ENCODE measurements at places on chromosomes 7 and 10.

DNA sequence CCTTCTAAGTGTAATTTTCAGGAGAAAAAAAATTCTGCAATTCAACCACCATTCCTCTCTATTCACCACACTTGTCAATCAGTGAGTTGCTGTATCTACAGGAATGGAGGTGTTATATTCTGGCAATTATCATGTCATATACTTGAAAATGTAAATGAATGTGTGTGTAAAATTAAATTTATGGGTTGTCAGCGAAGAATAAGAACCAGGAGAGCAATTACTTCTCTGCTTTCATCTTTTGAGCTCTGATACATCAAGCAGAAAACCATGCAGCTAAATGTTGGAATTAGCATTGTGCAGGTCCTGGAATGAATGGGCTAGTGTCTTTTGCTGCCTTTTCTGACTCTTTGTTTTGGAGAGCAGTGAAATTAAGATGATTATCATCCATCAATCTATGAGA, 207.6 kb downstream of the FOXP2 start:
- DNase-seq: no peak

- no peak for DNase-seq
Measured at GRCh38 chr10:125054669-125055268, 105.6 kb downstream of the CTBP2 start.

DNA sequence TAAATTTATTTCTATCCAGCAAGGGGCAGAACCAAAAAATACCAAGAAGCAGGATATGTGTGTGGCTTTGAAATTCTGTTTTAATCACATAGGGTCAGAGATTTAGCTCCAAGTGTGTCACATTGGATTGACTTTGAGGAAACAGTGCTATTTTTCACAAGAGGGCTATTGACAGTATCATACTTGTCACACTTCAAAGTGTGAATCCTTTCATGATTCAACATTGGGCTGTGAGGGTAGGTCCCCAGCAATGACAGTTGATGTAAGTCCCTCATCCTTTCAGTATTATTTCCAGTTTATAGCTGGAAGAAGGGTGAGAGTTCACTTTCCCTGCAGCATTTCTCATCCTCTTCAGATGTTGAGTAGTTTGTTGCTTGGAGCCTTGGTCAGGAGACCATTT, 7.4 kb downstream of the CCNY start:
- no peak for DNase-seq

DNA sequence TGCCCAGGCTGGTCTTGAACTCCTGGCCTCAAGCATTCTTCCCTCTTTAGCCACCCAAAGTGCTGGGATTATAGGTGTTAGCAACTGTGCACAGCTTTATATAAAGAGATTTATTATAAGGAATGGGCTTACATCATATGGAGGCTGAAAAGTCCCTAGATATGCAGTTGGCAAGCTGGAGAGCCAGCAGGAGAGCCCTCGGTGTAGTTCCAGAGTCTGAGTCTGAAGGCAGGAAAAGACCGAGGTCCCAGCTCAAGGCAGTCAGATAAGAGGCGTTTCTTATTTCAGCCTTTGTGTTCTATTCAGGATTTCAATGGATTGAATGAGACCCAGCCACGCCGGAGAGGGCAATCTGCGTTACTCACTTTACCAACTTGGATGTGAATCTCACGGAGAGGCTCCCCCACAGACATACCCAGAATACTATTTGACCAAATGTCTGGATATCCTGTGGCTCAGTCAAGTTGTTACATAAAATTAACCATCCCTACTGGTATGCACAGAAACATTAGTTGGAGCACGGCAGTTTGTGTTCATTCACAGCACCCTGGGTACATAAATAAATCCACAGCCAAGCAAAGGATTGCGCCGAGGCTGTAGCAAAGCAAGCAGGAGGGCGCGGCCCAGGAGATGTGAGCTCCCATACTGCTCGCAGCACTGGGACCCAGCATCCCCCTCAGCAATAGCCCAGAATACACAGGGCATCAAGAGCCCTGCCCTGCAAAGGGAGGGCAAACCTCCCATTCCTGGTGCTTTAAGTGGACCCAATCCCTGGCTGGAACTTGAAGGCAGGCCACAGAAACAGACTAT, 158.4 kb upstream of the ZNF32 start:
- no peak for DNase-seq

- DNase-seq: no peak
Measured at GRCh38 chr7:23607866-23608265, 10.7 kb downstream of the CCDC126 start.

DNA sequence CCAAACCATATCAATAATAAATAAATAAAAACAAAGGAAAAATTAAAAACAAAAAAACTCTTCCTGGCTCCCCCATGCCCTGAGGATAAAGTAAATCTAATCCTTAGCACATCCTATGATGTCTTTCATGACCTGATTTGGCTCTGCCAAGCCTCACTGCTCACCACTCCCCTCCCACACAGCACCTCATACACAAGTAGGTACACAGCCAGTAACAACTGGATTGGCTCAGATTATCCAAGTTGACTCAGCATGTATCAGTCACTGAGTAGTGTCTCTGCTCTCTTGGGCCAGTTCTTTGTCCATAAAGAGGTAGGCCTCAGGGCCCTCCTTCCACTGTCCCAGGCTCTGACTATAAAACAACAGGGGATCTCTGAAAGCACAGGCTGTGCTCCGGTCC, 99.6 kb downstream of the STRA8 start:
- DNase-seq: no peak

DNA sequence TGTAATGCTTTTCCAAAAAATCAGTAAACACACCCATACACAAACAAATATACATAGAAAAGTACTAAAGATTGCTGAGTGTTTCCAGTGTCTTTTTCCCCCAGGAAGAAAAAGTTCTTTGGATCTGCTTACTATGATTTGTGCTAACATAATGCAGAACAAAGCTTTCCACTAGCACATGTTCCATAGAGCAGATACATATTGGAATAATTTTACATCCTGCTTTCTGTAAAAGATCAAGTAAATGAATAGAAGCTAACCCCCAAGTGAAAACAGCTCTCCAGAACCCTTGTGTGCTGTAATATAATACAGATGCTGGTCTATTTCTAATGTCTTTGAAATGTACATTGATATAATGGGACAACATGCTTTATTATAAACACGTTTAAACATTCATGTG, 125.5 kb downstream of the PON1 start:
- no peak for DNase-seq

GRCh38 chr7:325051-325798, 35.3 kb downstream of the FOXL3 start:
- DNase-seq: no peak

- DNase-seq: no peak
Measured at GRCh38 chr7:90621747-90622140, 25.6 kb downstream of the CDK14 start.

DNA sequence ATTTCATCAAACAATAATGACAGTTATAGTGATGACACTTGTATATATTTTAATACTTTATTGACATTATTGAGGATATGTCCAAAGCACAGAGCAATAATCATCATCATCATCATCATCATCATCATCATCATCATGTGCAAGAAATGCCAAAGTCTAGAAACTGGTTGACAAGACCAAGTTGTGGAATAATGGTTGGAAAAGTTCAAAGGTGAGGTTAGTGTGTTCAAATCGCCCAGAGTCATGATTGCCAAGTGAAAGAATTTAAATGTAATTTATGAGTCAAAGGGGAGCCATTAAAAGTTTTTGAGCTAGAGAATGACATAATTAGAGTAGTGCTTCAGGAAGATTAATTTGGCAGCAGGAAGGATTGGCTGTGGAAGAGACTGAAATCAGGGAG, 852.4 kb downstream of the SORCS1 start:
- DNase-seq: no peak

- no peak for DNase-seq
Measured at GRCh38 chr7:114417290-114417689, 2.7 kb downstream of the FOXP2 start.

DNA sequence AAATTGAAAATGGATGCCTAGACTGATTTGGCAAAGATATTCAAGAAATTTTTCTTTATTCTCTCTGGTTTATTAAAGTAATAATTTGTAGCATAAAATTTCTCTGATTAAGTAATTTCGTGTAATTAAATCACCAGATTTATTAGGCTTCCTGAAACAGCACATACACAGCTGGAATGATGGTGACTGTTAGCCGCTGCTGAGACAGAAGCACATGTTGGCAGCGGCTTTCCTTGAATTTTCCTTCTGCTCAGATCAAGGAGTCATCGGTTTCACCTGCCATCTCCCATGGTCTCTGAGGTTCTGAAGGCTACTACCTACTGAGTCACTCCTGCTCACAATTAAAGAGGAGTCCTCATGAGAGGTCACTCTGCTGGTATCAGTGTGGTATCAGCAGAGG, 101.5 kb downstream of the GFRA1 start:
- no peak for DNase-seq

DNA sequence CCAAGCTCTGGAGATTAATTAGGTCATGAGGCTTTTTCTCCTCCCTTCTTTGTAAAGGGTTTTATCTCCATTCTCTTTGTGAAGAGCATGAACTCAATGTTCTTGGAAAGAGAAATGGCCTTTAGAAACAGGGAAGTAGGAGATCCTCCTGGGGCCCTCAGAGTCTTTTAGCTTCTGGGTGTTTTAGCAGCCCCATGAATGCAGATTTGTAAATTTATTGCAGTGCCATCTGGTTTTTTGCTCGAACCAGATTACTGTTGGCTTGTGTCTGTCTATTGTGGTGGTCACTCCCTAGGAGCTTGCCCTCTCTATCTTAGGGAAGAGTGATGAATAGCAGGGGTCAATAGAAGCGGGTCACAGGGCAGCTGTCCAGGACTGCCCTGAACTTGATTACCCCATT, 110.6 kb downstream of the BTRC start:
- DNase-seq: no peak

DNA sequence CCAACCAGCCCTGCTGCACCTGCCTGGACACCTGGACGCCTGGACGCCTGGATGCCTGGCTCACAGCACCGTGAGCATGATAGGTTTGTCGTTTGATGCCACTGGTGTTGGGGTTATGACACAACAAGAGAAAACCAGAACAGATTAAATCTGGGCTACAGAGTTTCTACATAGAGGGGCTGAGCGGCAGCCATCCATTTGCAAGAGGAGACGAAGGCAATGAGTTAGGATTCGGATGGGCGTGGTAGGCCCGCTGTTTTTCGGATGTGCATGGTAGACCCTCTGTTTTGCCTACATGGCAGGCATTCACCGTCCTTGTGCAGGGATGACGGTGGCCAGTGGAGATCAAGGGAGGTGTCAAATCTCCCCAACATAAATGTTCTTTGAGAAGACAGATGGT, 121.5 kb upstream of the RNF32 start:
- DNase-seq: no peak

- no peak for DNase-seq
Measured at GRCh38 chr10:95798096-95798855, 42.3 kb downstream of the ENTPD1 start.

DNA sequence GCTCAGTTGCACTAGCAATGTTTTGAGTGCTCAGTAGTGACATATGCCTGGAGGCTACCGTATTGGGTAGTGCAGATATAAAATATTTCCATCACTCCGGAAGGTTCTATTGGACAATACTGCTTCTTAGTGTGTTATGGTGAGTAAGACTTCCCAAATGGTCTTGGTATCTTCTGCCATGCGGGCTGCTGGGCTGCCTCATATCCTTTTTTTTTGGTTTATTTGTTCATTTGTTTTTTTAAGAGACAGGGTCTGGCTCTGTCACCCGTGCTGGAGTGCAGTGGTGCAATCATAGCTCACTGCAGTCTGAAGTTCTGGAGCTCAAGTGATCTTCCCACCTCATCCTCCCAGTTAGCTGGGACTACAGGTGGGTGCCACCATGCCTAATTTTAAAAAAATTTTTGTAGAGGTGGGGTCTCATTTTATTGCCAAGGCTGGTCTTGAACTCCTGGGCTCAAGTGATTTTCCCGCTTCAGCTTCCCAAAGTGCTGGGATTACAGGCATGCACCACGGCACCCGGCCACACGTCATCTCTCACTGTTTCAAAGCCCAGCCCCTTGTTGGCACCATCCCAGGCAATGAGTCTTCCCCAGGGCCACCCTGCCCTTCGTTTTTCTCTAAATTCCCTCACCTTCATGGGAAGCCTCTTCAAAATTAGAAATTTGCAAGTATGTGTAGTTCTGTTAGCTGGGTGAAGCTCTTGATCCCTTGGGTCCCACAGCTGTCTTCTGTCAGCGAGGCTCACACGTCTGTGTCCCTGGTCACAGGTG, 111.0 kb upstream of the KLF14 start:
- no peak for DNase-seq

- no peak for DNase-seq
Measured at GRCh38 chr7:47636433-47637175, 54.7 kb upstream of the TNS3 start.

- no peak for DNase-seq
Measured at GRCh38 chr10:34333513-34333912, 481.6 kb downstream of the PARD3 start.

DNA sequence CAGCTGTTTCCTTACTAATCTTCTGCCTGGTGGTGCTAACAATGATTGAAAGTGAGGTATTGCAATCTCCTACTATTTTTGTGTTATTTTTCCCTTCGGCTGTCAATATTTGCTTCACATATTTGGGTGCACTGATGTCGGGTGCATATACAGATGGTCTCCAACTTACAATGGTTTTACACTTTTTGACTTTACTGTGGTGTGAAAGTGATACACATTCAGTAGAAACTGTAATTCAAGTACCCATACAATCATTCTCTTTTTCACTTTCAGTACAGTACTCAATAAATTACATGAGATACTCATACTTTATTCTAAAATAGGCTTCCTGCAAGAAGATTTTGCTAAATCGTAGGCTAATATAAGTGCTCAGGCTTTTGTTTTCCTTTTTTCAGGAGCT, 73.2 kb downstream of the RNF216 start:
- no peak for DNase-seq

- DNase-seq: no peak
Measured at GRCh38 chr7:88092676-88092999, 127.2 kb downstream of the SRI start.

GRCh38 chr10:44689368-44689767, 221.8 kb upstream of the TMEM72 start:
- no peak for DNase-seq

- DNase-seq: no peak
Measured at GRCh38 chr7:26122745-26123144, 29.3 kb upstream of the NFE2L3 start.

DNA sequence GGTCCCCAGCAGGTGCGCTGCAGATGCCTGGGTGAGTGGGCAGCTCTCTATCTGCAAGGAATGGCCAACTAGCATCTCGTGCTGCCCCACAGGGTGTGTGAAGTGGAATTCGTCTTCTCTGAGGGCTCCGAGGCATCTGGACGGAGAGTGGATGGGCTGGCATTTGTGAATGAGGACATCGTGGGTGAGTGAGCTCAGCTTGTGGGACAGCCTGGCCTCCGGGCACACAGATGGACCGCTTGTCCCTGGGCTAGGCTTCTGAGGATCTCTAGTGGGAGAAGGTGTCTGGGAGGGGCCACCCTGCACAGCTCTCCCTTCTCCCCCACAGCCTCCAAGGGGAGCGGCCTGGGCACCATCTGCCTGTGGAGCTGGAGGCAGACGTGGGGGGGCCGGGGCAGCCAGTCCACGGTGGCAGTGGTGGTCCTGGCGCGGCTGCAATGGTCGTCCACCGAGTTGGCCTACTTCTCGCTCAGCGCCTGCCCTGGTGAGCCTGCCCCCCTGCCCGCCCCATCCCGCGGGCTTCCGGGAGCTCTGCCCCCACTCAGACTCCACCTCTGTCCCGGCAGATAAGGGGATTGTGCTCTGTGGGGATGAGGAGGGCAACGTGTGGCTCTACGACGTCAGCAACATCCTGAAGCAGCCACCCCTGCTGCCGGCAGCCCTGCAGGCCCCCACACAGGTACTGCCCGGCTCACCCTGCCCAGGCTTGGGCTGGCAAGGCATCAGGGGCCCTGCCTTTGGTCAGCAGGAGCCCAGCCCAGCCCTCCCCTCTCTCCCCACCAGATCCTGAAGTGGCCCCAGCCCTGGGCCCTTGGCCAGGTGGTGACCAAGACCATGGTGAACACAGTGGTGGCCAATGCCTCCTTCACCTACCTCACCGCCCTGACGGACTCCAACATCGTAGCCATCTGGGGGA, 6.3 kb downstream of the POLR2J start:
- DNase-seq: no peak

All from germinal center (tissue), 1 donor.